ENCODE measurements at places on chromosomes 7 and 10.

GRCh38 chr7:116161728-116162127, 48.6 kb upstream of the TES start:
- no peak for DNase-seq

DNA sequence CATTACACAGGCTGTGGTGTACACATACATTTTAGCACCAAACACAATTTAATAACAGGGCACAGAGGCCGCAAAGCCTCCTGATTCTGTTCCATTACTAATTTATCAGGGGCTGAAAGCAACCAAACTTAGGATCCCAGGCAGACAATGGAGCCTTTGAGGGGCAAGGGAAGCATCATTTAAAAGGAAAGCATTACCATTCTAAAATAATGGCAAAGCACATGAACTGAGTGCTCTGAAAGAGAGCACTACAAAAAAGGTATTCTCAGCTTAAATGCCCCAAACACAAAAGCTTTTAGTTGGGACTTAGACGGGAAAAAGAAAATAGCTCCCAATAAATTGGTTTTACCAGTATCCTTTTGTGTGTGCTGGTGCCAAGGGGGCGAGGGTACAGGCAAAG, 282.0 kb upstream of the ETV1 start:
- DNase-seq = no peak

DNA sequence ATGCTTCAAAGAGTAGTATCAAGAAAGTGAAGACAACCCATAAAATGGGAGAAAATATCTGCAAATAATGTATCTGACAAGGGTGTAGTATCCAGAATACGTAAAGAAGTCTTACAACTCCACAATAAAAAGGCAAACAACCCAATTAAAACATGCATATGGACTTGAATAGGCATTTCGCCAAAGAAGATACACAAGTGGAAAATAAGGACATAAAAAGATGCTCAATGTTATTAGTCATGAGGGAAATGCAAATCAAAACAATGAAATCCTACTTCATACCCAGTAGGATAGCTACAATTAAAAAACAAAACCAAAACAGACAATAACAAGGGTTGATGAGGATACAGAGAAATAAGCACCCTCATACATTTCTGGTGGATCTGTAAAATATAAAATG, 79.2 kb downstream of the NUDCD3 start:
- DNase-seq = no peak

- DNase-seq = no peak
Measured at GRCh38 chr10:44962870-44963738, 3.5 kb downstream of the RASSF4 start.

DNA sequence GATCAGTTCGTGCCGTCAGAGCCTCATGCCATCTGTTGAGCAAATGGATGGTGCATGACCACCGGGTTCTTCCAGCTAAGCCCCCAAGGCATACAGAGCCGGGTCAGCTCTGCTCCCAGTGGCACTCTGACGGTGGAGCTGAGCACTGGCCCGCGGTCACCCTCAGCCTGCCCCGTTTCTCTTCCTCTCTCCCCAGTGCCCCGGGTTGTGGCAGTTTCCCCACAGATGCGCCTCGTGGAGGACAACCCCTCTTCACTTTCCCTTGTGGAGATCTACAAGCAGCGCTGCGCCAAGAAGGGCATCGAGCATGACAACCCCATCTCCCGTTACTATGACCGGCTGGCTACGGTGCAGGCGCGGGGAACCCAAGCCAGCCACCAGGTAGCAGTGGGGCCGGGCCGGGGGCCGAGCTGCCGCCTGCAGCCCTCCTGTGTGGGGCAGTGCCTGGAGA, 129.9 kb downstream of the TRRAP start:
- DNase-seq = no peak

DNA sequence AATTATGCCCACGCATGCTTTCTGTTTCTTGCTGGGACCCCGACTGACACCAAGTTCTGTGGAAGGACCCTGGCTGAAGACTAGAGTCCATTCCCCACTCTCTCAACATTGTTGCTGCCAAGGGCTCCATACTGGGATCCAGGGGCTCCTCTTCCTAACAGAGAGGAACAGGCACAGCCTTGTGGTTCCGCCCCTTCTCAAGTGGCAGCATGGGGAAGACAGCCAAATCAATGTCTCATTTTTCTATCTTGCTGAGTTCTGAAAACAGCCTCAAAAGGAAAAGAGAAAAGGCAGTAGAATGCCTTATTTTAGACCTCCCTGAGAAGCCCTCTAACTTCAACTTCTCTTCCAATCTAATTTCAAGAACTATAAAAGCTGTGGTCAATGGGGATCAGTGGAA, 23.7 kb upstream of the LAMB1 start:
- no peak for DNase-seq

GRCh38 chr10:72846238-72846637, 47.3 kb upstream of the OIT3 start:
- DNase-seq = peak; percentile 63

DNA sequence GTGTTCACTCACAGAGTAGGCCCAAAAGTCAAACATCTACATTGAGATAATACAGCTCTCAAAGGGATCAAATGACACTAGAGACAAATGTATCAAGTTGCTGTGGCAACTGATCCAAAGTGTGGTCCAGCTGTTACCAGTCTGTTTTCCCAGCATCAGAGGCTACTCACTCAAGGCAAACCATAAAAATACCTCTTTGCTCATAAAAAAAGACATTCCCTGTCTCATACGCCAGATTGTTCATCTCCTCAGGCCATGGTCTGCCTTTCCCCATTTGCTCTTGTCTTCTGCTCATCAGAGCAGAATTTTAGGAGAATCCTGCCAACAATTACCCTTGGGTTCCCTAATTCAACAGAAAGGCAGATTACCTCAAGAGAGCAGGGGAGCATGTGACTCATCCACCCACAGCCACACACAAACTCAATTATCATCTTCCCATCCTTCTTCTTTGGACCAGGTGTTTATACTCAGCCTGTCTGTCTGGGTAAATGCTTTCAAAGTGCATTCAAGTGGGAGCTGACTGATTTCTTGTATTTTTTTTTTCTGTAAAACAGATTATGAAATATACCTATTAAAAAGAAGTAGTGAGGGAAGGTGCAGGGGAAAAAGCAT, 226.5 kb upstream of the HPS1 start:
- no peak for DNase-seq

DNA sequence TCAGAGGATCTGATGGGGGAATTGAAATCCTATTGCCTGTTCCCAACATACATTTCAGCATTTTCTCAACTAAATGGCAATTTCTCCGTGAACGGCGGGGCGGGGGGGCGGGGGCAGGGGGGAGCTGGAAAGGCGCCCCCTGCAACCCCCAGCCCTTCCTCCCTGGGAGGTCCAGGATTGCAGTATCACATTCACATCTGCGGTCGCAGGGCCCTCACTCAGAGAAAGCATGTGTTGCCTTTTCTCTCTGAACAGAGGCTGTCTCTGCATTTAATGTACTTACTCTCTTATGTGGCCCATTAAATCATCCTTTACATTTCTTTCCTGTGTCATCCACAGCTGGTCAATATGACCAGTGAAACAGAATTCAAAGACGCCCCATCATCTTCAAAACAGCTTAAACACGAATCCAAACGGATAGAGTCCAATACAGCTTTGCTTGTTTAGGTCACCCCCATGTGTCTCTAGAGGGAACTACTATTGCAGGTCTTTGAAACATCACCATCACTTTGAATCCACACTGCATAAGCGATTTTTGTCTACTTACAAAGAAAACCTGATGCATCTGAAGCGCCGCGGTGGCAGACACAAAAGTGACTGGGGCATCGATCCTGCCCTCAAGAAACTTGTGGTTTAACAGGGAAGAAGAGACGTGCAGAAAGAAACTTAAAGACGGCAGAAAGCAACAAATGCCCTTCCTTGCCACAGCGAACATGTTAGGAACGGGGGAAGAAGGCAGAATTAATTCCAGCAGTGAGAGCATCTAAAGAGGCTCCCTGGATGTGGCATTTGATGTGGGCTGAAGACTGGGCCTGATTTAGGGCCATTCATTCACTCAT, 17.0 kb upstream of the ECHDC3 start:
- peak; percentile 87 for DNase-seq

- peak; percentile 85 for DNase-seq
Measured at GRCh38 chr10:86868353-86868752, 89.1 kb downstream of the MMRN2 start.

GRCh38 chr10:63866075-63866746, 345.0 kb downstream of the REEP3 start:
- DNase-seq = peak; percentile 70

DNA sequence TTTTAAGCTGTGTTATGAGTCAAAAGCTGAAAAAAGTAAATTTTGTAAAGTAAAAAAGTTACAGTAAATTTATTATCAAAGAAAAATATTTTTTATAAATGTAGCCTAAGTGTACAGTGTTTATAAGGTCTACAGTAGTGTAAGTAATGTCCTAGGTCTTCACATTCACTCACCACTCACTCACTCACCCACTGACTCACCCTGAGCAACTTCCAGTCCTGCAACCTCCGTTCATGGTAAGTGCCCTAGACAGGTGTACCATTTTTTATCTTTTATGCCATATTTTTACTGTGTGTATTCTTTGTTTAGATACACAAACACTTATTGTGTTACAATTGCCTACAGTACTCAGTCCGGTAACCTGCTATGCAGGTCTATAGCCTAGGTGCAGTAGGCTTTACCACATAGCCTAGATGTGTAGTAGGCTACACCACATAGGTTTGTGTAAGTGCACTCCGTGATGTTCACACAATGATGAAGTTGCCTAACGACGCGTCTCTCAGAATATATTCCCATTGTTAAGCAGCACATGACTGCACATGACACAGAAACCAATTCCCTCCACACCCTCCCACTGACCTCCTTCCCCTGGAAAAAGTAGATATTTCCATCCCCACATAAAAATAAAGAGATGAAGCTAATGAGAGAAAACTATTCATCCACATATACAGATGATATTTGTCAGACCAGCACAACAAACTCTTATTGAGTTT, 44.8 kb upstream of the FGL2 start:
- peak; percentile 25 for DNase-seq

GRCh38 chr7:18064242-18064838, 36.7 kb upstream of the PRPS1L1 start:
- DNase-seq = peak; percentile 36

- no peak for DNase-seq
Measured at GRCh38 chr10:7070950-7071349, 339.9 kb downstream of the SFMBT2 start.

DNA sequence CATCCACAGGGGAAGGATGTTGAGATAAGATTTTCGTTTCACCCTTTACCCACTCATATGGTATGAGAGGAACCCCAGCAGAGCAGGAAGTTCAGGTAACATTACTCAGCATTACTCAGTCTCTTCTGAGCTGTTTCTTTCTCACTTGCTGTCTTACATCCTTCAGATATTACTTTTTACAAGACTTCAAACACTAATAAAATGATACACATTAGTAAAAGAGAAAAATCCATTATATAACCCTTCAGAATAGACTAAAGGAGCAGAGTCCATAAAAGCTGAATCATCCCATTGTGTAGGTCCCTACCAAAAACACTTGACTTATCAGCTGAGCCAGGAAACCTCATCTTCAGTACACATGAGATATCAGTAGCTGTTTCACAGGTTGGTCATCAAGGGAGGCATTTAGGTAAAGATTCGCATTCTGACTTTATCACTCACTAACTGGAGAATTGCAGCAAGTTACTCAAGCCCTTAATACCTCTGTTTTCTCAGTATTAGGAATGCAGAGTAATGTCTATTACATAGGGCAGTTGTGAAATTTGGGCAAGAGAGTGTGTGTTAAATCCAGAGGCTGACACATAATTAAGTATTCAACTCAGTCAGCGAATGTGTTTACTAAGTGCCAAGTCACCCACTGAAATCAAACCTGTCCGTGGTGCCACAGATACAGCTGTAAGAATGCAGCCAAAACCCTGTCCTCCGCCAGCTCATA, 44.7 kb downstream of the KLF6 start:
- peak; percentile 74 for DNase-seq

- DNase-seq = no peak
Measured at GRCh38 chr10:118952493-118953295, 76.8 kb upstream of the NANOS1 start.

DNA sequence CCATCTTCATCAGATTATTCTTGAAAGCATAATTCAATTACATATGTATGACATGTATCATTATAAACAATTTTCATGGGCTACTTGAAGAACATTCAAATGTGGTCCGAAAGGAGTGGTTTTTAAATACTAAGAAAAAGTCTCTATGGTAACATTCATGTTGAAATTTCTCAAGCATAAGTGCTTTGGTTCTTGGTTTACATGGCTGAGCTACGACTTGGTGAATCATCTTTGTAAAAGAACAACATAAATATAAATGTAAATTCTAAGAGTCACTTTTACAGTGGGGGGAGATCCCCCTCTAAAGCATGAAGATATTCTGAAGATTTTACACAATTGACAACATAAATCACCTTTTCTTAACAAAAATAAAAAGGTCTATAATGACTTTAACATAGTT, 118.6 kb downstream of the MAGI2 start:
- no peak for DNase-seq

GRCh38 chr7:142134909-142135308, 23.4 kb downstream of the MGAM2 start:
- no peak for DNase-seq

GRCh38 chr10:35487336-35488034, 117.7 kb upstream of the GJD4 start:
- DNase-seq = peak; percentile 27

- peak; percentile 3 for DNase-seq
Measured at GRCh38 chr10:77038407-77038806, 599.2 kb downstream of the KCNMA1 start.

GRCh38 chr7:112162142-112162766, 43.9 kb downstream of the DOCK4 start:
- DNase-seq = peak; percentile 92

GRCh38 chr7:55571511-55572377, 558 bp downstream of the VOPP1 start:
- peak; percentile 39 for DNase-seq

DNA sequence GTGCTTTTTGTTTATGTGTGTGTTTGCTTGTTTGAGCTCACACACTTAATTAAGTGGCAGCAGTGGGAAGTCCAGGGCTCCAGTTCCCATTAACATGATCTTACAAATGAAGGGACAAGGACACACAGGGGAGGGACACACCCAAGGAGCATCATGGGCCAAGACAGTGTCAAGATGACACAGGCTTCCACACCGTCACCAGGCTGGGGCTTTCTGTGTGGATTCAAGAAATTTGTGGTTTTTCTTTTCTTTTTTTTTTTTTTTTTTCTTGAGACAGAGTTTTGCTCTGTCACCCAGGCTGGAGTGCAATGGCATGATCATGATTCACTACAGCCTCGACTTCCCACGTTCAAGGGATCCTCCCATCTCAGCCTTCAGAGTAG, 173.6 kb downstream of the KIAA1217 start:
- no peak for DNase-seq

Data from fibroblast of pulmonary artery (primary cell).